ENCODE measurements at places on chromosomes 11 and 22. TPM values are rescaled to one million over a fixed set of nuclear protein-coding genes. Genes with fewer than 3 reads are reported as not detected.

GRCh38 chr11:90704510-90704909, 481.7 kb upstream of the CHORDC1 start:
- DNase-seq = no peak

DNA sequence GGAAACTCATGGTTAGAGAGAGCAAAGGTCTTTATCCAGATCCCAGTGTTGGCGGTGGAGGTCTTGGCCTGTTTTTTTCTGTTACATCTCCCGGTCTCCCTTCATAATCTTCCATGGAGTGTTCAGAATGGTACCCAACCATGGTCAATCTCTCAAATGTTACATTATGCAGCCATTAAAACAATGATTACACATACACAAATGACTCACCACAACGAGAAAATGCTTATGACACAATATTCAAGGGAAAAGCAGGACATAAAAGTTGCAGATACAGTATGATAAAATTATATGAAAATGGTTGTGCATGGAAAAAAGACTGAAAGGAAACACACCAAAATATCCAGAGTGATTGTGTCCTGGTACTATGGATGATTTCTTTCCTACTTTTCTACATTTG, 17.8 kb upstream of the CSNK1E start:
- DNase-seq = no peak

DNA sequence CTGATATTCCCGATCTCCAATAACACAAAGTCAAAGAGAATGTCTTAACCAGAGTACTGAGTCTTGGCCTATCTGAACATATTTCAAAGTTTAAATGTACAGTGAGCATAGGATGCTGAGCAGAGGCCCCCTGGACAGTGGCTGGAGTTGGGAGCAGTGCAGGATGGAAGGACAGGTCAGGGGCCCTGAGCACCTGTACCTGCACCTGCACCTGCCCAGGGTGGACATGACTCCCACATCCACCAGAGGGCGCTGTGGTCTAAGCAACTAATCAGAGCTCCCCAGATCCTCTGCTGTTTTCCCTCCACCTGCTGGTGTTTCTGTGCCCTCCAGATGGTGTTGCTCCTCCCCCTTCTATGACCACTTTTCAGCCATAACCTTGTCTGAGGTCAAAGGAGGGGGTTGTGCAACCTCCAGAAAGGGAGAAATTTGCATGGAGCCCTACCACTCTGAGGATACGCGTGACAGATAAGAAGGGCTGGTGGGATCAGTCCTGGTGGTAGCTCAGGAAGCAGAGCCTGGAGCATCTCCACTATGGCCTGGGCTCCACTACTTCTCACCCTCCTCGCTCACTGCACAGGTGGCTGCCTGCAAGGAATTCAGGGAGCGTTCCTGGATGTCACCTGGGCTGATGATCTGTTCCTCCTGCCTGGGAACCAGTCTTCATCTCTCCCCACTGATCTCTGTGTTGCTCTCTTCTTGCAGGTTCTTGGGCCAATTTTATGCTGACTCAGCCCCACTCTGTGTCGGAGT, 49.1 kb upstream of the VPREB1 start:
- peak; percentile 83 for DNase-seq

DNA sequence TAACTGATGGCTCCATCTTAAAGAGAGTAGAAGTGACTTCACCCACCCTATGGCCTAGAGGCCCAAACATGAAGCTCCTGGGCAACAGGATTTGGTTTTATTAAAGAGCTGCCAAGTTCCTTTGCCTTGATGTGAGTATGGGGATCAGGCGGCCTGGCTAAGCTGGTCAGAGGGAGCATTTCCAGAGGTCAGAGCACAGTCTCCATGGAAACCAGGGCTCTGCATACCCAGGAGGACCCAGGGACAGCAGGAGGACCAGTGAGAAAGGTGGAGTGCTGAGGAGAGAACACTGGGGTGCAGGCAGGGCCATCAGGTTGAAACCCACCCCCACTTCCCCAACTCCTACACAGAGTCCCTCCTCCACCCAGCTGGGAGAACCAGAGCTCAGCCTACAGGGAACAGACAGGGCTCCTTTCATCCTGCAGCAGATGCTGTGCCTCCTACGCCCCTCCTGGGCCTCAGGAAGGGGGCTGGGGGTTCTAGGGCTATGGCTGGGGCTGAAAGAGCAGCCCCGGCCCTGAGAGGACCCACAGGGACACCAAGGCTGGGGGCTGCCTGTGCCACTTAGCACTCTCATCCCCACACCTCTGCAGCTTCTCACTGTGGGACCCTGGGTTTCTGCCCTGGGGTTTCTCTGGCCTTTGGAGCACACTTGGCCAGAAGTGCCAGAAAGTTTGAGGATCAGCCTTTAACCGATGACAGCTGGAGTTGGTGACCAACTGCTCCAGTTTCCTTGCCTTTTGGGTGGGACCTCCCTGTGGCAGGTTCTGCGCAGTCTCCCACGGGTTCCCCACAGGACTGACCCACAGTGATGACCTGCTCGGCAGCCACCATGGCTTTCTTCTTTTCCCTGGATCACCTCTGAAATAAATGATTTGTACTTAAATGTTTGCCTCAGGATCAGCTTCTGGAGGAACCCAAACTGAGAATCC, 13.8 kb upstream of the P2RY6 start:
- DNase-seq = no peak

GRCh38 chr11:64834031-64834722, 10.3 kb downstream of the CDC42BPG start:
- no peak for DNase-seq

Gene MS4A4E
- total RNA-seq = 16.2 TPM
